ENCODE measurements at places on chromosomes 7 and 10.

DNA sequence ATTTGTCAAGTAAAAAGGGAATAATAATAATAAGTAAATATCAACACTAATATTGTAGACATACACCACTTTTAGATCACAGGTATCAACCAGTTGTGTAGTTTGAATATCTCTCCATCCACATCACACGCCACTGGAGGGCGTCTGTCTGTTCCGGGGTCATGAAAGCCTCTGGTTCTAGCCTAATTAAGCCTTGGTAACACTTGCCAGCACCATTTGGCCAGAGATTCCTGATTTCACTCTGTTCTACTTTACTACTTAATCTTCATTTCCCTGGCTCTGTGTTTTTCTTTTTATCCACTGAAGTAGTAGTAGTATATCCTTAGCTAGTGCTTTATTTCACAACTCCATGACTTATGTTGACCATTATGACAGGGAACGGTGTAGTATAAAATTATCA, 285.6 kb upstream of the POM121L12 start:
- no peak for DNase-seq

DNA sequence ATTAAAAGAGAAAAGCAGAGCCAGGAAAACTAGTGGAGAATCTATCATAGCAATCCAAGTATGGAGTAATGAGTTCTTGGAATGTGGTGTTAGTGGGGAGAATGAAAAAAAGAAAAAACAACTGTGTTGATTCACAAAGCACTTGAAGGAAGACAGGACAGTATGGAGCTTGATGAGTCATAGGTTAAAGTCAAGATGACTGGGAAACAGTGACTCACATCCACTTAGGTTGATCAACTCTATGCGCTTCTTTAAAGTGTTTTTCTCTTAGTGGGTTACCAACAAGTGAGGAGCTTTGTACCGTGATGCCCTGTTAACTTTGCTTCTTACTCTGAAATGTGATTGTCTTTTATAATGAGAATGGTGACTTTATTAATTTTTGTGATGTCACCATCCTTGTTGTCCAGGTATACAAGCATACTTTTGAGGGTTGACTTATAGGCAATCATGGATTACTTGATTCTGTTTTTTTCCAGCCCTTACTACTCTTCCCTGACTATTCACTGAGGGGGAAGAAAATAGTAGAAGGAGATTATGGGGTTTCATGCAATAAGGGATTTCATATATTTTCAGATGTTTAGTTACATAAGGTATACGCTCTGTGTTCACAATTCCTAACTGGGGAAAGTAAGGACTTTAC, 32.1 kb upstream of the MDFIC start:
- no peak for DNase-seq

DNA sequence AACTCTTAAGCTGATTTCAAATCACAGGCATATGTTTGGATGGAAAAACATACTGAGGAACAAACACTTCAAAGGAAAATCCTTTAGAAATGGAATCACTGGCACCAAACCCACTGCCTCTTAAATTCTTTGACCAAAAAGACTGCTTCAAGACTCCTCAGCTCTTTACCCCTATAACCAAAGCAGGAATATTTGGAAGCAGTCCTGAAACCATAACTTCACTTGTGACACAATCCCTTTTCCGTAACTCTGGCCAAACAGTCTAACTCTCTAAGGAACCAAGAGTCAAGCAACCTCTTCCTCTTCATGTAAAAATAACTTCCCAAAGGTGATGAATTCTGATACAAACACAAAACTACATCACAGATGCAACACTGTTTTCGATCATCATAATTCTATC, 104.3 kb downstream of the MTERF1 start:
- DNase-seq: no peak

DNA sequence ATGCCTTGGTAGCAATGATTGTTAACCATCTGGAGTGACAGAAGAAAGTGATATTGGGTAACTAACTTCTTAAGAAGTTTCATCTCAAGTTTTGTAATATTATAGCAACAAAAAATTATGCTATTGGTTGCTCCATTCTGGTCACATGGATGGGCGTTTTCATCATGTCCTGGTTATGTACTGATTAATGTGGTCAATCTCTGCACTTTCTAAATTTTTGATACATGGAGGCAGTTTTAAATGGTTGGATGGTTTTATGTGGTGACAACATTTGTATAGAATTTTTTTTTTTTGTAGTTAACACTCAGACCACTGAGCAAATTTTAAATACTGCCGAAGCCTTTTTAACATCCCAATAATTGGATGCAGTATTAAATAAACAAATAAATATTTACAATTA, 55.2 kb upstream of the CCAR1 start:
- no peak for DNase-seq

- no peak for DNase-seq
Measured at GRCh38 chr10:110162741-110163145, 44.7 kb upstream of the MXI1 start.

DNA sequence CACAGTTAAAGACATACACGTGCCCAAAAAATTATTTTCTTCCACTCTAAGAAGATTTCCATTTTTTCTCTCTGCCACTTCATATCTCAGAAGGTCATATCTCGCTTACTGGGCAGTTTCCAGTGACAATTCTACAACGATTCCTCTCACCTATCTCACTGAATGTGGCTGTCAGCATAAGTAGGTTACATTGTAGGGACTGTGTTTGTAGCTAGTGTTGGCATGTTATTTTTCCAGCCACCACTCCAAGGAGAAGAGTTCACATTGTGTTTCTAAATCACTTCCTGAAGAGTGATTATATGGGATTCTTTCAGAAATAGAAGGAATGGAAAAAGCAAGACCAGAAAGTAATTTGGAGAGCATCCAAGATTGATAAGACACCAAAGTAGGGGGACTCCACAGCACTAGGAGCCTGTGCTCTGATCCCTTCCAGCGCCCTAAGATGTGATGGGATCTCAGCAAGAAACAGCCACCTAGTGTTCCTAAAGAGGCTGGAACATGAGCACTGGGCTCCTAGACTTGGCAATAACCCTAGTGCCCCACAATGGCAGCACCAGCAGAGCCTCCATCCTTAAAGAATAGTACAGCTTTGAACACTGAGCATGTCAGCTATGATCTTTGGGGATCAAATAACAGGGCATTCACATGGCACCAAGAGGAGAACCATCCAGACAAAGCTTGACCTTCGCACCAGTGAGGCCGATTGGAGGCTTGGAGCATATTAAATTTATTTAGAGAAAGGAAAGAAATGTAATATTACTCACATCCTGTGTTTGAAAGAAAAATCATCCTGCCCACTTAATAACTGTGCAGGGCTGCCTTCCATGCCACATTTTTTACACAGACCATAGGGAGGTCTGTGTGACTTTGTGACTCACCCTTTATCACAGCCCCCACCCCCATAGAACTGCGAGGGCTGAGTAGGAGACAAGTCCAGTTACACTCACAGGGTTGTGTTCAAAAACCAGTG, 51.8 kb downstream of the CAV1 start:
- DNase-seq: no peak

DNA sequence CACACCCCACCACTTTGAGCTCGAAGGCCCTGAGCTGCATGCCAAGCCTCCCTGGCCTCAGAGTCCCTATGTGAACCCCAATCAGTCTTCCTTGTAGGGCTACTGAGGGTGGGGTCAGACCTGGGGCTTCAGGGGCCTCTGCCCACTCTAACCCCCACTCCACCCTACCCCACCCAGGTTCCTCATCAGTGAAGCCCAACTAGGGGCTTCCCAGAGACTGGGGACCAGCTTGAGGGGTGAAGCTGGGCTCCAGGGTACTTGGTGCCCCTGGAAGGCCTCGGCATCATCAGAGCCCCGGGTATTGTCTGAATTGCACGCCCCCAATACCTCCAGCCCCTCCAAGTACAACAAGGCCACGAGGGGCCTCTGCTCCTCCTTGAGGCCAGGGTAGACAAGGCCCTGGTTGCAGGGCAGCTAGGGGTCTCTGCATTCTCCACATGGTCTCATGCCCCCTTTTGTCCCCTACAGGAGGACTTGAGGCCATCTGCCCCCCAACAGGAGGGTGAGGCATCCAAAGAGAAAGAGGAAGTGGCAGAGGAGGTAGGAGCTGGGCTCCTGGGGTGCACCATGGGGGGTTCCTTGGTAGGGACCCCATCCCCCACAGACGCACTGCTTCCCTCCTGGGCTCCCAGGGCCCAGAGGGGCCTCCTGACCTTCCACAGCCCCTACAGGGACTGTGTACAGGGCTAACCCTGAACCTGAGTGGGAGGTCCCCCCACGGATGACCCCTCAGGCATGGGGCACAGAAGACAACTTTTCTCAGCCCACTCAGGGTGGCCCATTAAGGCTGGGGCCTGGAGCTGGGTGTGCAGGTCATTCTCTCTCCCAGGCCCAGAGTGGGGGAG, 4.0 kb downstream of the SNCG start:
- no peak for DNase-seq

DNA sequence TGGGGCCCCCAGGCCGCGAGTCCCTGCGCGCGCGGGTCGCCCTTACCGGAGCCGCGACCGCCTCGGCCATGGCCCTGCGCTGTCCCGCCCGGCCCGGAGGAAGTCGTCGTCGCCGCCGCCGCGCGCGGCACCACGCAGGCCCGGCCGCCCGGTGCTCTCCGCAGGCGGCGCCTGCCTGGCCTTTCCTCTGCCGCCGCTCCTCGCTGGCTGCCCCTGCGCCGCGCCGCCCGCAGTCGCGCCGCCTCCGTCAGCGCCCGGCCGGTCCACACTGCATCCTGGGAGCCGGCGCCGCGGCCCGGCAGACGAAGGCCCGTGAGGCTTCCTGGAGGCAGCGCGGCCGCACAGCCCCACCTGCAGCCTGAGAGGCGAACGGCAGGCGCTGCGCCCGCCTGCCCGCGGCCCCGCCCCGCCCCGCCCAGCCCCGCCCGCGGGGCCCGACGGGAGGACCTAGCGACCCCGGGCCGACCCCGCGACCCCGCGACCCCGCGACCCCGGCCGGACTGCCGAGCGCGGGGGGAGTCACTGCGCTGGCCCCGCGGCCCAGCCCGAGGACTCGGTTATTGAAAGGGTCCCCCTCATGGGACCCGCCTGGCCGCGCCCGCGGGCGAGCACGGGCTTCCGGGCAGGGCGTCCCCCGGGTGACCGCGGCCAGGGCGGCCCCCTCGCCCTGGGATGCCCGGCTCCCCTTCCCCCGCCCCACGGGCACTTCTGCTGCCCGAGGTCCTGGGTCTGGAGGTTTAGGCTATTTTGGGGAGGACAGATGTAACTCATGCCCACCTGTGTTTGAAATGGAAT, at the start of gene ZNF746:
TSS of gene ZNF746 (minus strand) at position 343 of the 795 bp plus-strand sequence. CDS start at position 70, 273 bp downstream.
- DNase-seq: peak; percentile 68

DNA sequence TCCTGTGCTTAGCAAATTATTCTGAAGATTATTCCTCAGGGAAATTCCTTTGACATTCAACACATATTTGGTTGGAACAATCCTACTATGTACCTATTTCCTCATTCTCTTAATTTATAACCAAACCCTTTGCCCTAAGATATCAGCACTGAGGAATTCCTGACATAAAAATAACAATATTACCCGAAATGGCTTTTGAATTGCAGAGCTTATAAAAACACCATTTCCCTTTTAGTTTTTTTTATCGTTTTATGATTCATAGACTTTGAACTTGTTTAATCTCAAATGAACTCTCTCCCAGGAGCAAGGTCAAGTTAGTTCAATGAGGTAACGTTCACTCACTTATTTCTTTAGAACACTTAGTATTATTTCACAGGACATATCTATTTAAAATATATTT, 7.7 kb upstream of the ABCB1 start:
- no peak for DNase-seq

GRCh38 chr10:110225756-110226542, 18.5 kb downstream of the MXI1 start:
- peak; percentile 81 for DNase-seq
